ENCODE measurements at places on chromosomes 13 and 19. TPM values are rescaled to one million over a fixed set of nuclear protein-coding genes. Genes with fewer than 3 reads are reported as not detected.

KIR2DL3 gene
- not detected for total RNA-seq

CCDC9 gene
- total RNA-seq: 3.4 TPM

GRCh38 chr13:99347335-99347878, 40.2 kb upstream of the GPR183 start:
- DNase-seq: no peak

GRCh38 chr19:39448271-39448670, 2.9 kb downstream of the SUPT5H start:
- DNase-seq: no peak

DNA sequence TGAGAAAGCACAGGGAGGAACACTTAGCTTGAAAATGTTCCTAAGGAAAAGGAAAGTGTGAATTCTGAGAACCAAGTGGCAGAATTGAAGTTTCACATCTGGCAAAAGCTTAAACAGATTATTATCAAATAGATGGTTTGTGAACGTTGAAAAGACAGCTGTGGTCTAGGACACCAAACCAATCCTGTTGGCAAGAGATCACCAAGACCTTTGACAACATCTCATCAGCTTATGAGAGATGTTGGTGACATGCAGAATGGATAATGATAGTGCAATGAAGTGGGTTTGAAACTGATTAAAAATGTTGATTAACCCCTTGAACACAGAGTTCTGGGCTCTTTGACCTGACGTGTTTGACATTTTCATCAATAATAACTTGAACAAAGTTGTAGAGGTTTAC, 74.6 kb upstream of the GPR183 start:
- DNase-seq: no peak

GRCh38 chr19:49951806-49952478, 9.0 kb downstream of the SIGLEC11 start:
- DNase-seq: no peak

GRCh38 chr19:16016226-16017137, 59.8 kb upstream of the TPM4 start:
- DNase-seq: no peak

DNA sequence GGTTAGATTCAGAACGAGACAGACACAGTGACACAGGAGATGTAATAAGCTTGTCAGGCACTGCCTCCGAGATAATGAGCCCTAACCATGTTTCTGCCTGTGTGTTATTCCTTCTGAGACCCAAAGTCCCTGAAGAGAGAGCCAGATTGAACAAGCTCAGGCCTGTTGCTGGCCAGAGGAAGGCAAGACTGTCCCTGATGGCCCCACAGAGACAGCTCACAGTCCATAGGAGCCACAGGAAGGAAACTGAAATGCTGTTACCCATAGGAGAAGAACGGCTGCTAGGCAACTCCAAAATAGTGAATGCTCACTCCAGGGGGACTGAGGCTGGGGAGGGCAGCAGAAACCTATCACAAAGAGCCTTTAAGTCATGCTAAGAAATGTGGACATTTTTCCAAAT, 31.8 kb upstream of the RFXAP start:
- DNase-seq: no peak

GRCh38 chr13:26030331-26030730, 21.5 kb downstream of the SHISA2 start:
- DNase-seq: no peak

Measured in H4 (cell line).